ENCODE measurements at places on chromosomes 12 and 14. TPM values are rescaled to one million over a fixed set of nuclear protein-coding genes. Genes with fewer than 3 reads are reported as not detected.
A peak's percentile ranks its signal among the peaks of the same experiment; 100 is the strongest.

The KRT5 gene
- total RNA-seq, result not detected

The SRRM4 gene
- not detected for total RNA-seq

The GPR132 gene
- not detected for total RNA-seq

The KRT79 gene
- 4.8 TPM for total RNA-seq

The PYGL gene
- total RNA-seq, result 48.3 TPM

The PLEKHH1 gene
- 2.6 TPM for total RNA-seq

The ACACB gene
- total RNA-seq, result 4.5 TPM

The AVPR1A gene
- not detected for total RNA-seq

The LTA4H gene
- 49.9 TPM for total RNA-seq

The KCNA5 gene
- not detected for total RNA-seq

The KRT74 gene
- total RNA-seq, result not detected

The TUNAR gene
- not detected for total RNA-seq

The PLBD1 gene
- 0.78 TPM for total RNA-seq

DNA sequence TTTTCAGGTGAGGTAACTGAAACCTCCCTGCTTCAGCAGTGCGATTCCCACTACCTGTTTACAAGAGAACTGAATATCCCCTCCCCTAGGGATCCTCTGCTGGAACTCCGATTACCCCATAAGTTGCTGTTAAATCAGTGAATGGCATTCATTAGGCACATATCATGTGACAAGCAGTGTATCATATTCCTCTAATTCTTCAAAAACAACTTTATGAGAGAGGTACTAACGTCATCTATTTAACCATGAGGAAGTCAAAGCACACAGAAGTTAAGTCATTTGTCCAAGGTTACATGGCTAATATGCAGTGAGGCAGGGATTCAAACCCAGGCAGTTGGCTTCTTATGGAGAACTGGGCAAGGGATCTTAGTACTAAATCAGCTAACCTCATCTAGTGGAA is 43.9 kb upstream of the PCED1B start:
- DNase-seq, result no peak

- peak; percentile 11 for DNase-seq
These were observed 49.2 kb upstream of the AEBP2 start for GRCh38 chr12:19390051-19390598.

GRCh38 chr12:28082096-28082495 is 108.2 kb upstream of the CCDC91 start:
- no peak for DNase-seq

DNA sequence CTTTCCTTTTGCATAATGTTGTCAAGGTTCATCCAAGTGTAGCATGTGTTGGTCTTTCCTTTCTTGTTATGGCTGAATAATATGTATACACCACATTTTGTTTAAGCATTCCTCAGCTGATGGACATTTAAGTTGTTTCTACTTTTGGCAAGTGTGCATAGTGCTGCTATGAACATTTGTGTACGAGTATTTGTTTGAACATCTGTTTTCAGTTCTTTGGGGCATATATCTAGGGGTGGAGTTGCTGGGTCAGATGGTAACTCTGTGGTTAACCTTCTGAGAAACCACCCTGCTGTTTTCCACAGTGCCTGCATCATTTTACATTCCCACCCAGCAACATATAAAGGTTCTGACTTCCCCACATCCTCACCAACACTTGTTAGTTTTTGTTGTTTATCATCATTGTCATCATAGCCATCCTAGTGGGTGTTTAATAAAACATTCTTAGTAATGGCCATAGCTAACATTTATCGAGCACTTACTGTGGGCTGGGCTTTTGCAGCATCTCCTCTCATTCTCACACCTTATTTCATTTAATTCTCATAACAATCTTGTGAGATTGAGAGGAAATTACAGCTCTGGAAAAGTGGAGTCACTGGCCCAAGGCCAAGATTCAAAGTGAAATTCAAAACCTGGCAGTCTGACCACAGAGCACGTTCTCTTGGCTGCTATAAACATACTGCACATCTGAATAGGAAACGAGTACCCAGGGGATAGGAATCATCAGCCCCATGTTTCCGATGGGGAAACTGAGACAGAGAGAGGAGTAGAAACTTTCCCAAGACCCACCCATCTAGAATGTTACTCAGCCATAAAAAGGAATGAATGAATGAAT is 193.6 kb downstream of the KSR2 start:
- DNase-seq, result peak; percentile 48

GRCh38 chr12:77615332-77615731 is 215.4 kb upstream of the NAV3 start:
- DNase-seq, result peak; percentile 2

GRCh38 chr14:85867450-85867849 is 337.5 kb downstream of the FLRT2 start:
- DNase-seq, result no peak

- DNase-seq, result peak; percentile 79
These were observed 61.3 kb downstream of the C14orf132 start for GRCh38 chr14:96100161-96101064.

DNA sequence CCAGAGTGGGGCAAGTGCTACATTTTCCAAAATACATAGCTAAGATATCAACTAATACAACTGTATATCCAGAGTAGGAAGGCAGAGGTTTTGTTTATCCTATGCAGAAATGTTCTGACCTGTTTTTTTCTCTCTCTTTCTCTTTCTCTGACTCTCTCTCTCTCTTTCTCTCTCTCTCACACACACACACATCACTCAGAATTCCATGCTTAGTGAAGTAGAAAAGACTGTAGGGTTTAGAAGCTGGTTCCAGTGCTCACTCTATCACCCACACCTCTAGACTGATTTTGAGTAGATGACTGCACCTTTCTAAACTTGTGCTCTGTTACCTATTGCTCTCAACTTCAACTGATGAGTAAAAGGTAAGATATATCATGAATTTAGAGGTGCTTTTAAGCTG is 356.7 kb downstream of the LRIG3 start:
- DNase-seq, result no peak

- no peak for DNase-seq
These were observed 185.1 kb downstream of the ATXN7L3B start for GRCh38 chr12:74722709-74723108.

GRCh38 chr12:79973801-79974200 is 38.9 kb upstream of the PPP1R12A start:
- DNase-seq, result no peak

GRCh38 chr14:88002421-88003075 is 2.4 kb upstream of the GPR65 start:
- no peak for DNase-seq

- DNase-seq, result no peak
These were observed 3.8 kb downstream of the FAIM2 start for GRCh38 chr12:49899921-49900320.

GRCh38 chr12:92396647-92397252 is 251.1 kb upstream of the BTG1 start:
- peak; percentile 70 for DNase-seq

DNA sequence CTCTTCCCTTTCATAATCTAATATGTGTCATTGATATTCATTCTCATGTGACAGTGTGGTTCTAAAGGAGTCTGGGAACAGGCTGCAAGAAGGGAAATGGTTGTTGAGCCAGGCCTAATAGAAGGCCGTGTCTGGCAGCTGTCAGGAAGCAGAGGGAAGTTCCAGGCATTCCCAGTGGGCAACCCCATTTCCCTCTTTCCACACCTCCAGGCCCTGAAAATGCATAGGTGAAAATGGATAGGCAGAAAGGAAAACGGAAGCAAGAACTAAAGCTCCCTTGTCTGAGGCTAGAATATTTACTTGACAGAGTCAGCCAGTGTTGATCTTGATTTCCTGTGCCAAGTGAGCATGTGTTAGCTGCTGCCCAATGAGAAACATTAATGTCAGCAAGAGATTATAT is 97.7 kb downstream of the PPM1A start:
- no peak for DNase-seq

DNA sequence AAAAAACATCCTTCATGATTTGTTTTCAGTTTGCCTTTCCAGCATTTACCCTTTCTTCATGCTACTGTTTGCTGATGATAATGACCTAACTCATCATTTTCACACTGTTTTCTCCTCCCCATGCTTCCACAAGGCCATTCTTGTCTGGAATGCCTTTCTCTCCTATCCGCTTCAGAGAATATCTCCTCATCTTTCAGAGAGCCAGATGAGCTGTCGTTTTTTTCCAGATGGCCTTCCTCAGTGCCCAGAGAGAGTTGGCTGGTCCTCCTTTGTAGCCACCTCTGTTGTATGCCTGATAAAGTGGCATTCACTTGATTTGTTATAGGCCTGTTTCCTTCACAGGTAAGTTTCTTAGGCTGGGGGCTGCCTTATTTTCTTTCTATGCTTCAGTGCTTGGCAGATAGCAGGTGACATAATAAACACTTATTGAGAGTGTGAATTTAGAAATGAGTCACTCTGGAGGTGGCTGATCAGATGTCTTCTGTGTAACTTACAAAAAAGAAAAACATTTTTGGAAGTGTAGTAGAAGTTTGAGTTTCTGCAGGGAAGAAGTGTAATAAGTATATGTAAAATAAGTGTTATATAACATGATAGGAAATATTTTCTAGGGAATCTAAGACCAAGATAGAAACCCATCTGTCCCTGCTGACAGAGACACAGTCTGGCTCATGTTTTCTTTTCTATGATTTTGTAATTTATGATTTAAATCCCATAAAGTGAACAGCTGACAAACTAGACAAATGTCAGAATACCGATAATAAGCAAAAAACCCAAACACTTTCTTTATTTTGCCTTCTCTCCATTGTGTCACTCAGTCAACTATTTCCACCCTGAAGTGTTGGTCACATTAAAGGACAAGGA is 174.5 kb downstream of the DACT1 start:
- DNase-seq, result no peak

- no peak for DNase-seq
These were observed 9.1 kb downstream of the GPR19 start for GRCh38 chr12:12686925-12687324.

DNA sequence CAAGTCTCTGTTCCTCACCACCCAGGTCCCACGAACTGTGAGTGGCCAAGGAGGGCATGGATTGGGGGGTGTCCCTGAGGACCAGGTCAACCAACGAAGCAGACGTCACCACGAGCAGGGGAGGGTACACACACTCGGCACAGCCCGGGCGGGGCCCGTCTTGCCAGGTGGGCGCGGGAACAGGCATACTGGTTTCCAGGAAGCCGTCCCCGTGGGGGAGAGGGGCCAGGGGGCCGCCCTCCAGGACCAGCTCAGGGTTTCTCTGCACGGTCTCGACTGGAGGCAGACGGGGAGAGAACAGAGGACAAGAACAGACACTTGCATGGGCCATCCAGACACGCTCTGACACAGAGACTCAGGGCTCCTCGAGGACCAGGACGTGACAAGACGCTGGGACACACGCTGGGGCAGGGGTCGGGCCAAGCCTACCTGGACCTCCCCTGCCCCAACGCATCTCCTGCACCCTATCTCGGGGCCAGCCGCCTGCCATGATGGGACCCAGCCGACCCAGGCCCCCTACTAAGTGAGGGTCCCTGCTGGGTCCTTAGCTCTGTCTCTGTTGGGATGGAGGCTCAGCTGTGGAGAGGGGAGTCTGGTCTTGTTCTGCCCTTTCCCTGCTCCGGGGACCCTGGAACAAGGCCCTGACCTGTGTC is 11.3 kb downstream of the ARL6IP4 start:
- no peak for DNase-seq

DNA sequence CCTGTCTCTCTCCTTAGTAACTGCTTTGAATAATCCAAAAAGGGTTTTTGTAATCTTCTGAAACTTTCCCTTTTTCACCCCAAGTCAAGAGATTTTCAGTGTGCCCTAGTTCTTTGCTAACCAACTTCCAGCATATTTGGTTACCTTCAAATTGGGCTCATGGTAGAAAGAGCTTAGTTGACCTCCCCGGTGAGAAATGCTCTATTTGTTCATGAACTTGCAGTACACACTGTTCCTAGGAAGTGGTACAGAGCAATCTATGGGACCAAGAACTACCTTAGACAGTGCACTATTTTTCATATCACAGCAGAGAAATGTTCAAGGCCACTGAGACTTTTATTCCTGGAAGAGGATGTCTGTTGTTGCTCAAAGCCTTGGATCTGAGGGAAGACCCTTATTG is 1.7 kb downstream of the USP5 start:
- no peak for DNase-seq

DNA sequence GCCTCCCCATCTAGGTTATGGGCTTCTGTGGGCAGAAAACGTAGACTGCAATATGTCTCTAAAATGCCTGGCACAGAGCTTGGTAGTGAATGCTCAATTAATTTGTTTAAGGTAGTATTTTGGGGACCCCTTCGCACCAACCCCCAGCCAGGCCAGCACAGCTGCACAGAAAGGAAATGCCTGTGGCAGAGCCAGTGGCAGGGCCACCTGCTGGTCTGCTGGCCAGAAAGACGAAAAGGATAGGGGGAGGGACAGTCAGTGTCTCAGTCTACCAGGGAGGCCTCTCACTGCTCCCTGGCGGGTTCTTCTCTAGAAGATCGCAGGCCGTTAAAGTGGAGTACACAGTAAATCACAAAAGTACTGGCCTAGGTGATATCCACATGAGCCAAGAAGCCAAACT is 3.5 kb downstream of the RAB15 start:
- DNase-seq, result no peak

- peak; percentile 60 for DNase-seq
These were observed 33.6 kb downstream of the PRORP start for GRCh38 chr14:35155962-35156361.

Measured in RPMI7951 (cell line).